Progenitor cell of endocrine pancreas (in vitro differentiated cells): ENCODE measurements at places on chromosomes 7 and 10.

GRCh38 chr10:101028446-101029337 lies 2.2 kb downstream of the PDZD7 start:
- no peak for DNase-seq

- DNase-seq = no peak
Observed at GRCh38 chr7:149500910-149501309, 3.3 kb upstream of the ZNF746 start.

DNA sequence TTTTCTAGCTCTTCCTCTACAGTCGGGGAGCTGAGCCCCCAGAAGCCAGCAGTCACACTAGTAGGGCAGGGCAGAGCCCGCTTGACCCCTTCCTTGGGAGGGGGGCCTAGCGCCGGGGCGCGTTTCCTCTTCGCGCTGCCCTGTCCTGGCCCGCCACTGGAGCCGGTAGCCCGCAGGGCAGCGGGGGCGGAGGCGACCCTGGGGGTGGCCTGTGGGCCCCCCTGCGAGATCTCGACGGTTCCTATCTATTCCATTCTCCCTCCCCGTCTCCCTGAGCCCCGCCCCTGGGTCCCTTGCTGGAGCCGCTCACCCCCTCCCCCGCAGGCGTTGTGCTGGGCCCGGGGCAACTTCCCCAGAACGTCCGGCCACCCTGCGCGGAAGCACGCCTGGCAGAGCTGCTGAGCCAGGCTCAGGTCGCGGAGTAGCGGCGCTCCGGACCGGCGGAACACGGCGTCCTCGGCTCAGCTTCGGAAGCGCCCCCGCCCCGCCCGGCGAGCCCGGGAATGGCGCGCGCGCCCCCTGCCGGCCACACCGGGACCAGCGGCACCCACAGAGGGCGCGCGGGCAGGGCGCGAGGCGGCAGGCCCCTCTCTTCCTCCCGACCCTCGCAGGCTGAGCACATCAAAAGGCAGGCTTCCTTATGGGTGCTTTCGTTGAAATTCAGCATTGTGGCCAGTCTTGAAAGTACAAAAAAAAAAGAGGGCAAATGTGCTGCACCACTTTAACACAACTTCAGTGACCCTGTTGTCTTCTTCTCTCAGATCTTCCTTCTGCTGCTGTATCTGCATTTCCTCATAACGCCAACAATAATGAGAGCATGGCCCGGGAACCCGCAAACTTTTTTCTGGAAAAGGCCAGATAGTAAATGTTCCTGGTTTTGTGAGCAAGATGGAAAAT lies 327.6 kb downstream of the TNS3 start:
- peak; percentile 77 for DNase-seq

DNA sequence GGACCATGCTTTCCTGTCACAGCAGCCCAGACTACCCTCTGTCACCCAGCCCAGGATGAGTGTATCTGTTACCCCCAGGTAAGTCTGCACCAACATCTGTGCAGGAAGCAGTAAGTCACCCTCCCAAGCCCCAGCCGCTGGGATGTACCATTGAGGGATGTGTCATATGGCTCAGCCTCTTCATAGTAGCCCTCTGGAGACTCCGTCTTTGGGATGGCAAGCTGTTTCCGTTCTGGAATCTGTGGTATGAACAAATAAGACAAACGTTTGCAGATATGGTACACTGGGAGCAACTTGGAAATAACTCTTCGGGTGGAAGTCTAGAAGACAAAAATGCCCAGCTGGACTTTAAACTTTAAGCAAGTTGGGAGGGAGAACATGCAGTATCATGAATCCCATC lies 81.3 kb downstream of the AFAP1L2 start:
- DNase-seq = no peak
